Aorta (tissue), 5 donors: ENCODE measurements at places on chromosomes 4 and X. TPM values are rescaled to one million over a fixed set of nuclear protein-coding genes. Genes with fewer than 3 reads are reported as not detected.

Gene MAGED4
- total RNA-seq, result 2.6 TPM

GRCh38 chr4:33060674-33061542 lies 2340.7 kb downstream of the PCDH7 start:
- DNase-seq, result peak; percentile 61

Gene IL9R
- 0.30 TPM for total RNA-seq

Gene GAGE13
- not detected for total RNA-seq

GRCh38 chr4:84952004-84952403 lies 14.5 kb downstream of the WDFY3 start:
- DNase-seq, result no peak

GRCh38 chrX:47992095-47992380 lies 11.8 kb downstream of the ZNF182 start:
- no peak for DNase-seq

Gene STAP1
- total RNA-seq, result 0.33 TPM

DNA sequence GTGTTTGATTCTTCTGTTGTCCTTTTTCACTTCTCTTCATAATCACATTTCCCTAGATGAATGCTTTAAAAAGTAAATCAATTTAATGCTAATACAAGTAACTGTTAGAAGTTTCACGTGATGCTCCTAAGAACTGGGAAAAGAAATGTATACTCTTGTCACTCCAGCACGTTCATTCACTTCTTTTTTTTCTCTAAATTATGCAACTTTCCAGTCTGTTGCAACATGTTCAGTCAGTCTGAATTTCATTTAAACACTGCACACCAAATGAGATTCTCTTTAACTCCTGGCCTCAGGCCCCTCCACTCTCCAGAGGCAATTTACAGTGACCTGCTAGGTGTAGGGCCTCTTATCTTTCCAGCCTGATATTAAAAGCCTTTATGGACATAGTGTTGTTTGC lies 321.9 kb downstream of the HS3ST1 start:
- DNase-seq, result no peak

Gene UGT2B10
- not detected for total RNA-seq

GRCh38 chrX:63746715-63747114 lies 38.3 kb downstream of the ARHGEF9 start:
- DNase-seq, result no peak

Gene PDHA2
- not detected for total RNA-seq

DNA sequence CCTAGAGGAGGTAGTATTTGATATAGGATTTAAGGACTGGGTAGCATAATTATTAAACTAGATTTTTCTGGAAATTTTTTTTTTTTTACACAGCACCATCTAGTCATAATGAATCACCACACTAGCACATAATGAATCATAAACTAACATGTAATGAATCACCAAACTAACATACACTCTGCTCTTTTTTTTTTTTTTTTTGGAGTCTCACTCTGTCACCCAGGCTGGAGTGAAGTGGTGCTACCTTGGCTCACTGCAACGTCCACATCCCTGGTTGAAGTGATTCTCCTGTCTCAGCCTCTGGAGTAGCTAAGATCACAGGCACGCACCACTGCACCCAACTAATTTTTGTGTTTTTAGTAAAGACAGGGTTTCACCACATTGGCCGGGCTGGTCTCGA lies 92.5 kb downstream of the FAM13A start:
- no peak for DNase-seq

Gene TLR2
- 55.7 TPM for total RNA-seq

Gene VSIG4
- 113 TPM for total RNA-seq

DNA sequence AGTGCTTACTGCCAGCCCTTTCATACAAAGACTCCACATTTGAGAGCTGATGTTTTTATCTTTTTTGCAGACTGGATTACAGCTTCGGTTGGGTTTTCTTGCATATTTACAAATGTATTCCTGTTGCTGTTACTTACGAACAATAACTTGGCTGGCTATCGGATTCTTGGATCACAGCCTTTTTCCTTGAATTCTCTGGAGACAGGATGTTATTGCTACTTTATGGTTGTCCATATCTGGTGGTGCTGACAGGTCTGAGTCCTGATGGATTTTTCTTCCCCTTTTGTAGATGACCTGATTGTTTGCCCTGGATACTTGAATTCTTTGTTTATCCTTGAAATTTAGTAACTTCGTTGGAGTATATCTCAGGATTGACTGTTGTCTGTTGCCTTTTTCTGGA lies 77.7 kb downstream of the PDK3 start:
- DNase-seq, result no peak

GRCh38 chr4:108210989-108211835 lies 42.5 kb upstream of the LEF1 start:
- no peak for DNase-seq

DNA sequence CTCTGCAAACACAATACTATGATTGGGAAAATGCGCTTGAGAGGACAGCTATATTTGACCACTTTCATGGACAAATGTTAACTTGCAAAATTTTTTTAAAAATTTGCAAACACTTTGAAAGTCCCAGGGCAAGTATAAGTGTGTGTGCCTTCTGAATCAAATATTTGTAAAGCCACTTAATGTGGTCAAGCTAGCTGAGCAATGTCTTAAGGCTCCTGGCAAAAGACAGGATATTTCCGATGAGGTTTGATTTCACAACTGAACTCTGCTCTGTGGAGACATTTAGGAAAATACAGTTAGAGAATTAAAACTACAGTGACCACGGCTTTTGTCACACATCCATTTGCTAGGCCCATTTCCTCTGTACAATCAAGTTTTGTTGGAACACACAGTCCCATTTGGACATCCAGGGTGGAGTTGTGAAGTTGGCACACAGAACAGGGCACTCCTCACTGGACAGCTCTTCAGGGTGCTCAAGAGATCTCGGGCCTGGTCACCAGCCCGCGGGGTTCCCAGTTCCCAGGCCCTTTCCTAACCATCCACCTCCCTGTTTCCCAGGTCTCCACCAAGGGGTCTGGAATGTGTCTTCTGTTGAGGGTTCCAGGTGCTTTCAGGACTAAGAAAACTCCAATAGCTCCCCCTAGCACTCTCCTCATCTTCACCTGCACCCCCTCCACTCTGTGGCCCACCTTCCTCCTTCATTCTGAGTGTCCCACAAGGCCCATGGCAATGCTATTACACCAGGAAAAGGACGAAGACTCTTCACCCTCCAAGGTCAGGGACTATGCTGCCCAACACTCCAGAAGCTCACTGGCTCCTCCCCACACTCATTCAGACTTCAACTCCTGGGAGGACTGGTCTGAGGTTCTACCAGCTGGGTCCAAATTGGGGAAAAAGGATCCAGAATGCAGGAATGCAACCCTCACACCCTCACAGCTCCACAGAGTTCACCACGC lies 41.9 kb downstream of the XAGE2 start:
- DNase-seq, result no peak

Gene VEGFD
- total RNA-seq, result 3.0 TPM

Gene MAGEC2
- not detected for total RNA-seq

DNA sequence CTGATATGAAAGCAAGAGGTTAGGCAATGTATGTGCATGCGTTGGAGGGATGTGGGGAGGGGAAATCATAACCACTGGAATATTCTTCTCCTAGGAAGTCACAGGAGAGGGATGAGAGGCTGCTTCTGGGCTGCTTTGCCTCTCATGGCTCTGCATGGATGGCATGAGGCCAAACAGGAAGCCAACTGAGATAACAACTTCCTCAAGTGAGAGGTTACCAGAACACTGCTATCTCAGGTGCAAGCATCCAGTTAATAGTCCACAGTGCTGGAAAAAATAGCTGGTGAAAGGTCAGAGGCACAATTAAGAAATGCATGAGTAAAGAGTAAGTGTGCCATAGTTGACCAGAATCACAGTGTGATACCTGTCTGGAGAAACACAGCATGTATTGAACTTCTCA lies 113.3 kb downstream of the ELOVL6 start:
- no peak for DNase-seq

DNA sequence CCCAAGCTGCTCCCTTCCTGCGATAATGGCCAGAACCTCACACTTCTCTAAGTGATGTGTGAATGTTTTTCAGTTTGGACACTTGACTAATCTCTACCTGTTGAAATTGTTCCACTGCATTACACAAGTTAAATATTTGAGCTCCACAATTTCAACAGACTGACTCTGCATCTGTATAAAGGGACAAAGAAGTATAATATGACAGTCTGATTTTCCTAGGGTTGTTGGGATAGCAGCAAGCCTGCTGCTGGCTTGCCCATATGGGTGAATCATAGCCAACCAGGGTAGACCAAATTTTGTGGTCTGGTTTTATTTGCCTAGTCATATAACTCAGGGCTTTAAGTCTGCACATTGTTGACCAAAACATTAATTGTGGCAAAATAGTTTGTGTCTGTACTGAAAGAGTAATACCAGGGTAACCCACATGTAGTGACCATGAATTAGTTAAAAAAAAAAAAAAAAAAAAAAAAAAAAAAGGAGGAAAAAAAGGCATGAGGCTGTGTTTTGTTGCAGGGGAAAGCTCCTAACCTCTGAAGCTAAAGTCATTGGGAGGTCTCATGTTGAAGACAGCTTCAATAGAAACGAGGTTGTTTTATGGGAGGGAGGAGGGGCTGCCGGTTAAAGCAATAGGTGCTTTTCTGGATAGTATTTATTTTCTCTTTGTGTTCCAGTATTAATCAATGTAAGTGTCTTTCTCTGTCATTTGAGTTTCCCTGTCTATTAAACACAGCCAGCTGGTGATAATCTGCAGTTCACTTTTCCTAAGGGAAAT lies 534.2 kb downstream of the RAB28 start:
- DNase-seq, result no peak

DNA sequence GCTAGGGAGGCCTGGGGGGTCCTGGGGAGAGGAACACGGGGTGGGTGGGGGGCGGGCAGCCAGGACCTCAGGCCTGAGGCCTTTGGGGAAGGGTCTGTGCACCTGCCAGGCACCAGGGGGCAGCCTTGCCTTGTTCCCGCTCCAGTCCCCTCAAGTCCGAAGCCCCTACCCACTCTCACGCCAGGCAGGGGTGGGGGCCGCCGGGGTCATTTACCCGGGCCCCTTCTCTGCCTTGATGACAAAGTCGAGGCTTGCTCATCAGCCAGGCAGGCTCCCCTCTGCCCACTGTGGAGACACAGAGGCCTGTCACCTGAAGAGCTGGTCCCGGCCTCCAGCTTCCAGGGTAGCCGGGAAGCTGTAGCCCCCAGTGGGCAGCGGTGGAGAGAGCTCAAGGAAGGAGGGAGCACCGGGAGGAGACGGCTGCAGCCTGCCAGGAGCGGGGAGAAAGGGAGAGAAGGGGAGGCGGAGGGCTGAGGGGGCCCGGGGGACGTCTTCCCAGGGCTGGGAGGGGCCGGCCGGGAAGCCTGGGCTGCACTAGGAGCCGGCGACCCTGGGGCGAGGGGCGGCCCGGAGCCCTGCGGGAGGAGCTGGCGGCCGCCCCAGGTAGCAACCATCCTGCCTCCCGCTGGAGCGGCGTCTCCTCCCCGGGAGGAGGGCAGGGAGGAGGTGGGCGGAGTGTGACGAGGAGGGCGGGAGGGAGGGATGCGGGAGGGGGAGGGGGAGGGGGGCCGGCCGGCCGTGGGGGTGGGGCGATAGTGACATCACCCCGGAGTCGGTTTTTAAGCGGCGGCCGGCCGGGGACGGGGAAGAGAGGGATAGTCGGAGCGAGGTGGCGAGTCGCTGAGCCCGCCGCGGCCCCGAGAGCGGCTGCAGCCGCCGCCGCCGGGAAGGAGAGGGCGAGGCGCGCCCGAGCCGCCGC lies at the start of gene SLC6A8:
Gene SLC6A8, plus strand, starts transcription at position 806 of the 919 bp plus-strand sequence. CDS start 649 bp downstream, outside the sequence.
- DNase-seq, result peak; percentile 91

- DNase-seq, result no peak
Measured at GRCh38 chr4:54668014-54668611, 10.4 kb downstream of the KIT start.

- no peak for DNase-seq
Measured at GRCh38 chrX:118847676-118848075, 24.1 kb downstream of the ZCCHC12 start.

DNA sequence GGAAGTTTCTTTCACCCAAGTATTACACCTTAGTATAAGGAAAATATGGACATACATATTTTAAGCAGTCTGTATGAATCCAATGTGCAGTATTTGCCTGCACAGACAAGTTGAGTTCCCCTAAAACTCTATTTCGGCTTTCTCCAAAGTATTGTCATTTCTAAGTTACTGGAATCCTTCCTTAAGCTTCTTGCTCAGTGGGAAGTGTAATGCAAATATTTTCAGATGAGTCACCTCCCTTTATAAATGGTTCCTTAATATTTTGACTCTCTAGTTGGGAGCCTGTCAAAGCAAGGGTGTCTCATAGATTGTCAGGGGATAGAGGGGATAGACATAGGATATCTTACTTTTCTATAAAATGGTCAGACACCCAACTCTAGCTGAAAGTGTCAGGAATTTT lies 178.6 kb downstream of the NAA11 start:
- no peak for DNase-seq

DNA sequence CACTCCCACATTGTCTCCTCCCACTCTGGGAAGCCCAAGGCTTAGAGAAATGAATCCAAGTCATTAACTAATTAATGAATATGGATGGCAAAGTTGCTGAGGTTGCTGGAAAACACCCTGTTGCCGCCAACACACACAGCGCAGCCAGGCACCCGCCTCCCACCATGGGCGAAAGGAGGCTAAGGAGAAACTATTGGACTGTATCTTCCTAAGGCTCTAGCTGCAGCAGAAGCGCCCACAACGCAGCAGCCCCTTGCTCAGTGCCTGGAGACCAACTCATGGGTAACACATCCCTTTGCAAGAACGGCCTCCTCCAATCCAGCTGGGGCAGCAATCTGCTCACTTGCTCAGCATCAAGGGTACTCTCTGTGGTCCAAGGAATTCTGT lies 34.2 kb downstream of the TSC22D3 start:
- DNase-seq, result no peak

DNA sequence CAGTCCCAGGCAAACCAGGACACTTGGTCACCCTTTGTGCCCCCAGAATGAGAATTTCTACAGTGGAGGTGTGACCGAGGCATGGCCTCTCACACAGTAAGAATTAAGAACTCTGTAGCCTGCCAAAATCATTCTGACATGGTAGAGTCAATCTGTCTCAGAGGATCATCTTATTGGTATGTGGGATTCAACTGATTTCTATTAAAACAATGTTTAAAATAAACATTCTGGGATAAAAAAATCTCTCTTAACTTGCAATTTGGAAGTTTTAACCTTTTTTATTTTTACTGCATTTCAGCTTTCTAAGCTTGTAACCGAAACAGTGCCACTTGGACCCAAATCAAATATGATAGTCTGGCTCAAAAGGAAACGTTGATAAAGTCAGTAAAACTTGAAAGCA lies 165.4 kb upstream of the LDB2 start:
- no peak for DNase-seq

GRCh38 chrX:19883878-19884277 lies 3.5 kb downstream of the SH3KBP1 start:
- DNase-seq, result no peak

Gene STATH
- total RNA-seq, result not detected

- DNase-seq, result no peak
Measured at GRCh38 chrX:18002791-18003190, 141.7 kb upstream of the RAI2 start.

DNA sequence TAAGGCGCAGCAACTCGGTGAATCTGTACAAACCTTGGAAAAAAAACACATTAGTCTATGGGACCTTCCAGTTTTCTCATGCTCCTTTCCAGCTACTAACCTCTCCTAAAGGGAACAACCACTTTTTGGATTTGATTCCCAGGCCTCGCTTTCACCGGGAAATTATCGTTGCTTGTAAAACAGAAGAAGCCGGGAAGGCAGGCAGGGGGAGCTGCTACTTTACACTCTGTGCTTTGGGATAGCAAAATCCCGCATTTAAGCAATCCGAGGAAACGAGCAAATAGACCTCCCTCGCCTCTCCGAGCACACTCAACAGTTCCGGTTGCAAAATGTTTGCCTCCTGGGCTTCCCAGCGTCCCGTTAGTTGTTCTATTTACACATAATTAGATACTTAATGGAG lies 1.2 kb downstream of the CD38 start:
- DNase-seq, result peak; percentile 62
